ENCODE measurements at places on chromosomes 16 and 17. TPM values are rescaled to one million over a fixed set of nuclear protein-coding genes. Genes with fewer than 3 reads are reported as not detected.

HAP1 gene
- total RNA-seq, result 3.6 TPM

RNF227 gene
- 7.8 TPM for total RNA-seq

OTOP3 gene
- not detected for total RNA-seq

- H3K4me1 ChIP-seq, result no peaks in the 10 kb centered on the region
- no peak overlapping the region for H3K27ac ChIP-seq
- no peak for DNase-seq
- H3K36me3 ChIP-seq, result no peaks in the 10 kb centered on the region
- no peaks in the 10 kb centered on the region for H3K27me3 ChIP-seq
Observed at GRCh38 chr16:57130950-57131321, 38.6 kb downstream of the CPNE2 start.

Data from prostate gland (tissue), 2 donors.